ENCODE measurements at places on chromosomes 7 and 10.
A peak's percentile ranks its signal among the peaks of the same experiment; 100 is the strongest.

GRCh38 chr10:660413-660969 is 29.0 kb downstream of the DIP2C start:
- DNase-seq = no peak

DNA sequence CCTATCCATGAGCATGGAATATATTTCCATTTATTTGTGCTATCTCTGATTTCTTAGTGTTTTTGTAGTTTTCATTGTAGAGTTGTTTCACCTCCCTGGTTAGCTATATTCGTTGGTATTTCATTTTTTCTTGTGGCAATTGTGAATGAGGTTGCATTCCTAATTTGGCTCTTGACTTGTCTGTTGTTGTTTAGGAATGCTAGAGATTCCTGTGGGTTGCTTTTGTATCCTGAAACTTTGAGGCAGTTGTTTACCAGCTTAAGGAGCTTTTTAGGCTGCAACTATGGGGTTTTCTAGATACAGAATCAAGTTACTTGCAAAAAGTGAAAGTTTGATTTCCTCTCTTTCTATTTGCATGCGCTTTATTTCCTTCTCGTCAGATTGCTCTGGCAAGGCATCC is 304.7 kb upstream of the GRM3 start:
- no peak for DNase-seq

DNA sequence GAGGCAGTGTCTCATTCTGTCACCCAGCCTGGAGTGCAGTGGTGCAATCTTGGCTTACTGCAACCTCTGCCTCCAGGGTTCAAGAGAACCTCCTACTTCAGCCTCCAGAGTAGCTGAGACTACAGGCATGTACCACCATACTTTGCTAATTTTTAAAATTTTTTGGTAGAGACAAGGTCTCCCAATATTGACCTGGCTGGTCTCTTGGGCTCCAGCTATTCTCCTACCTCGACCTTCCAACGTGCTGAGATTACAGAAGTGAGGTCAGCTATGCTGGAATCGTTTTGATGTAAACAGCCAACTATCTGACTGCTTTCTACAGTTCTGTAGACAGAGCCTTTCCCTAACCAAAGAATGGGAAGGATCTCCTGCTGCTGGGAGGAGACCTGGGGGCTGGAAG is 375.8 kb downstream of the GATA3 start:
- DNase-seq = no peak

- no peak for DNase-seq
These were observed 399.9 kb upstream of the IGFBP3 start for GRCh38 chr7:46320956-46321355.

GRCh38 chr10:74863551-74863950 is 37.2 kb downstream of the KAT6B start:
- no peak for DNase-seq

DNA sequence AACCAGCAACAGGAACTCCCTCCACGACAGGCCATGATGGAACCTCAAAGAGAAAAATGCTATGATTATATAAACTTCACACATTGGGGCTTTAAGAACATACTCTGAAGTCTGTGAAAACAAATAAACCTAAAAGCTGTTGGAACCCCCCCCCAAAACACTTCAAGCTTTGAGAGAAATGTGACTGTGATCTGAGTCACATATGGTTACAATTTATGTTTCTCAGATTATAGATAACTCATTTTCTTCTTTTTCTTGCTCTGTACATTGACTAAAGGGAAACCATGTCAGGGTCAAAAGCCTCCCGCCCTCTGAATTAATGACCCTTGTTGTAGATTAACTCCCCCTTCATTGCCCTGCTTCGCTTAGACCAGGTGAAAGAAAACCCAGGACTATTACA is 15.8 kb downstream of the VOPP1 start:
- DNase-seq = no peak

DNA sequence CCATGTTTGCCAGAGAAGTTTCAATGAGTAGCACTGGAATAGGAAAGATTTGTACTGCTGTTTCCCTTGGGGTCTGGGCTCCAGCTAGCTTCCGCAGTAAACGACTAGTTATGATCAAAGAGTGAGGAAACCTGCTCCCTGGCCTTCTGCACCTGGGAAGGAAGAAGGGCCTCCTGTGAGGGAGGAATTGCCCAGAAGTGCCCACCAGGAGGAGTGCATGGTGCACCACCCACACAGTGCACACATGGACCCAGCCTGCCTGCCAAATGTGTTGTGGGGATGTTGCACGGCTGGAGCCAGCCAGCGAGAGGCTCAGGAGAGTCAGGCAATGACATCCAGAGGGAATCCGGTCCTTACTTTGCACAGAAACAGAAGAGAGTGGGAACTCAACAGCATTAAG is 27.0 kb upstream of the FAM107B start:
- no peak for DNase-seq

DNA sequence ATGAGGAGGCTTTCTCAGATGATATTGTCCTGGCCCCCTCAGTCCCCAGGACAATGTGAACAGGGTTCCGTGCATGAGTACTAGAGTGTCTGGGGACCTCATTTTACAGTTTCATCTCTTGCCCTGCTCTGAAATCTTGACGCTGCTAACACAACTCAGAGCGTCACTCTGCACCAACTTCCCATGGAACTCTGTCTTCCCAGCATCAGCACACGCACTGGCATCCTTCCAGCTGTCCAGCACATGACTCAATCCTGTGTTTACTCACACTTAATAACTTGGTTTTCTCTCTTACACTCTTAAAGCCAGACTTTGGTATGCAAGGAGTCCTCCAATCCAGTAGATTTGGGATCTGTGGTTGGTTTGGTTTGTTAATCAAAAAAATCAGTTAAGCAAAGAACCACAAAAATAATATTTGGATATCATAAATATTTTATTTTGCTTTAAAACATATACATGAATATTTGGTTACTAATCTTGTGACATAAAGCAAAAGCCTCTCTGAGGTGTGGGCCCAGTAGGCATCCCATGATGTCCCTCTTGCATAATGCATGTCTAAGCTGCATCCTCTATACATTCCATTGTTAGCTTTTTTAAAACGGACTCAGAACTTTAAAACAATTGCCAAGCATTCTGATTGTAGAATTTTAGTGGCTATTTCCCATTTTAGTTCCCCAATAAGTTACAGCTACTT is 131.0 kb downstream of the CXCL12 start:
- no peak for DNase-seq

DNA sequence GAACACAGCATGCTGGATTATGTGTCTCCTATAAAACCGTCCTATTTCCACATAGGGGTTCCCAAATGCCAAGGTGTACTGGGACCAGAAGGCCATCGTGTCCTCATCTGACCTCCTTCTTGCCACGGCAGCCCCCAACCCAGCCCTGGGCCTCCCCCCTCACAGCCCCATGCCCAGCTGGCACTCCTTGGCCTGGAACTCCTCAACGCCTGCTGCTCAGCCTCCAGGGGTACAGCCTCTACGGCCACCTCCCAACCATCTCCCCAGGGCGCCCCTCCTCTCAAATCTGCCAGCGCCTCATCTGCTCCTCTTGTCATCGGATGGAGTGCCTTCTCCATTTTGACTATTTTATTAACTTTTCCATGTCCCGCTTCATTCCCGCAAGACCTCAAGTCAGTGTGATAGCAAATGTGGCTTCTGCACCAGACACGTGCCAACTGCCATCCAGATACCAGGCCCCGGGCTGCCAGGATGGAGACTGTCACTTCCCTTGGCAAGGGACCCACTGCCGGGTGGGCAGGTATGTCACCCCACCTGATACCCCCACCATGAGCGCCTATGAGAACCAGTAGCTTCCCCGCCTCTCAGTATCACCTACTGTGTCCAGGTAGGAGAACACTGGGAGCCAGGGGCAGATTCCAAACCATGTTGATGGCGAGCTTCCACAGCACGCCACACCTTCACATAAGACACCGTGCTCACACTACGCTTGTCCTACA is 106.7 kb downstream of the EBF3 start:
- DNase-seq = no peak

DNA sequence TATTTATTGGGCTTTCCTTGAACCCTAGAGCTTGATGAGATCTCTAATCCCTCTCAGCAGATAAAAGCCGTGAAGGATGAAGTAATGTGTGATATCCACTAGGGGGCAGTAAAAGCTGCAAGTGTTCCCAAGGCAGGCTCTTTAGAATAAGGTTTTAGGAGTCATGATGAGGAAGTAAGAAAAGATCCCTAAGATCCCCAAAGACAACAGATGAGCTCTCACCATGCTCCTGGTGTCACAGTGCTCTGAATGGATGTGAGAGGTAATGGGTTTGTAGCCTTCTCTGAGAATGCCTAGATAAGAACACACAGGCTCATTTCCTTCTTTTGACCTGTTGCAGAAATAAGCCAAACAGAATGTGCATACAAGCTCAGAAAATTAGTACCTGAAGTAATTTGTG is 70.4 kb upstream of the ITPRID1 start:
- peak; percentile 77 for DNase-seq

GRCh38 chr7:40536421-40536820 is 401.6 kb downstream of the SUGCT start:
- no peak for DNase-seq

GRCh38 chr7:116929914-116930913 is 23.1 kb upstream of the ST7 start:
- DNase-seq = peak; percentile 54

DNA sequence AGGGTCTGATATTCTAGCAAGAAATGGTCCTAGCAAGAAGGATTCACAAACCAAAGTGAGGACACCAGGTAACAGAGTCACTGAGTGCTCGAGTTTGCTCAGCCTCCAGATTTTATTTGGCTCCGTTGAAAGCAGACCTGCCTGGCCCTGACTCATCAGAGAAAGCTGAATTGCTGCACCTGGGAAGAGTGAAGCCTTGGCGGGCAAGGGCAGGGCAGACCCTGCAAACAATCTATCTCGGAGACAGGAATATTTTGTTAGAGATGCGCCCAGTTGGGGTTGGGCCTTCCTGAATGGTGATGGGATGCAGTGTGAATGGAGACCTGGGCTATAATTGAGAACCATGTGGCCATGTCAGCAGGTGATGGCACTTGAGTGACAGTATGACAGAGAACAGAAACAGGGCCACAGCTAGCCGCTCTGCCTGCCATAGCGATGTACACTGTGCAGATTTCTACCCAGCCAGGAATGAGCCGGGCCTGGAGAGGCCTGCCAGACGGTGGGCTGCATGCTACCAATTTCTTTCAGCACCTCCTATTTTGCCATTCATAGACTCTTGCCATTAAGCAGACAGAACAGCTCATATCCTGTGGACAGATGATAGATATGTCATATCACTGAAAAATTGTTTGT is 744.2 kb downstream of the LRMDA start:
- DNase-seq = no peak

DNA sequence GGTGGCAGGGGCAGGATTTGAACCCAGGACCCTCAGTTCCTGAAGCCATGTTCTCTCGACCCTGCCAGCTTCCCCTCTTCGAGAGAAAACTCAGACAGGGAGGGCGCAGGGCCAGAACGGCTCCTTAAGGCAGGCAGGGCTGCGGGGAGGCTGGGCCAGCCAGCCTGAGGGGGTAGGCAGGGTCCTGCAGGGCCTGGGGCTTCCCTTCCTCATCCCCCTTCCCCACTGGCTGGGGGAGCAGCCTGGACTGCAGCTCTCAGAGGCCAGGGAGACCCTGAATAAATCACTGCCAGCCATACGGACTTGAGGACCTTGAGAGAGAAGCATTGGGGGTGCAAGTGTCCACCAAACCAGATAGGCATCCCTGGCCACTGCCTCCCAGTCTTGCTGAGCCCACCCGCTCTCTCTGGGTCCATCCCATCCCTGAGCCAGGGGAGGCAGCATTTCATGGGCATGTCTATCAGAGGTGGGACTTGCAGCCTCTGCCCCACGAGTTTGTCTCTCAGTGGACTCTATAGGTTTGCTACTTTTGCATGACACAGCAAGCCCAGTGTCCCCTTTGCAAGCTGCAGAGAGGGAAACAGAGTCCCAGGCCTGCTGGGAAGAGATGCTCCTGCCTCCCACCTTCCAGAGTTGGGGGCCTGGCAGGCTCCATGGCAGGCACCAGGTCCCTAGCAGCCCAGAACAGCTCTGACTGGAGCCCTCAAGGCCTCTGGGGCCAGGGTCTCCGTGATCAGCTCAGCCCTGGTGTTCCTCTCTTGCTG is 70.9 kb downstream of the MYL10 start:
- no peak for DNase-seq

DNA sequence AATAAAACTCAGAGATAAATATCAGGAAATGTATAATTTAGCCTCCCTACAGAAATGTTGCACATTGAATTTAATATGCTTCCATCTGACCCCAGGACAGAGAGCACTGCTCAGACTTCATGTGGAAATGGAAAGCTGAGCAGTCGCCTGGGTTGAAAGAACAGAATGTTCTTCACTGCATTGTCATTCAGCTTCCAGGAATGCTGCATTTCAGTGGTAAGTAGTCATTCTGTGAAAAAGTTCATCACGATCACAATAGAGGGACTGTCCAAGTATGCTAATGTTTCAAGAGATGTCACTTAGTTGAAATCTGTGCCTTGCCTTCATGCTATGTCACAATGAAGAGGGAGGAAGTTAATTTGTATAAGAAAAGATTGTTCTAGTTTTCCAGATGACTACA is 147.3 kb downstream of the NRCAM start:
- no peak for DNase-seq

GRCh38 chr7:150964593-150965111 is 13.5 kb downstream of the KCNH2 start:
- no peak for DNase-seq

DNA sequence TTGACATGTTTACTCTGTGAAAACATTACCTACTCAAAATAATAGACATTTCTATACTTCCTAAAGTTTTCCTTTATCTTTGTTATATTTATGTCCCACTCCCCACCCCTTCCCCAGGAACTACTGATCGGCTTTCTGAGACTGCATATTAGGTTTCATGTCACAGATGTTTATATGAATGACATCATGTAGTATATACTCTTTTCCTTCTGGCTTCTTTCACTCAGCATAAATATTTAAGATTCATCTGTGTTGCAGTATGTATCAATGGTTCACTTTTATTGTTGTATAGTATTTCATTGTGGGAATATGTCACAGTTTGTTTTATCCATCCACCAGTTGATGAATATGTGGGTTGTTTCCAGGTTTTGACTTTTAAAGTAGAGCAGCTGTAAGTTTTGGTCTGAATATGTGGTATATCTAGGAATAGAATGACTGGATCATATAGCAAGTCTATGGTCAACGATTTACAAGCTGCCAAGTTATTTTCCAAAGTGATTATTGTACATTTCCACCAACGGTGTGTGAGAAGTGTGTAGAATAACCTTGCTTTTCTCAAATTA is 73.8 kb upstream of the CAV2 start:
- DNase-seq = no peak
